ENCODE measurements at places on chromosomes 4 and X. TPM values are rescaled to one million over a fixed set of nuclear protein-coding genes. Genes with fewer than 3 reads are reported as not detected.

DNA sequence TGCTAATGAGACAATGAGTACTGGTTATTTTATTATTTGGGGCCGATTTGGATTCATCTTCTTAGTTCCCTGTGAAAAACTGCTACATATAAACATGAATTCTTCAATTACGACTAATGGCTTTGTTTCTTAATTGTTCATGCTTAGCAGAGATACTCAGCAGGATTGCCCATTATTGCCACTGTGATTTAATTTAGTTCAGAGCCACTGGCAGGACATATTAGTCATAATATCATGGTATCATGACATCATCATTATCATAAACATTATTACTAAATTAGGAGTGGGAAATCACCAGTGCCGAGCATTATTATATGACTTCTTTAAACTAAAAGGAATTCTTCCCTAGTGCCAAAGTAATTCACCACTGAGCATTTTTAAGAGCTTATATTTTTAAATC lies 201.4 kb downstream of the SPOCK3 start:
- DNase-seq, result no peak

DNA sequence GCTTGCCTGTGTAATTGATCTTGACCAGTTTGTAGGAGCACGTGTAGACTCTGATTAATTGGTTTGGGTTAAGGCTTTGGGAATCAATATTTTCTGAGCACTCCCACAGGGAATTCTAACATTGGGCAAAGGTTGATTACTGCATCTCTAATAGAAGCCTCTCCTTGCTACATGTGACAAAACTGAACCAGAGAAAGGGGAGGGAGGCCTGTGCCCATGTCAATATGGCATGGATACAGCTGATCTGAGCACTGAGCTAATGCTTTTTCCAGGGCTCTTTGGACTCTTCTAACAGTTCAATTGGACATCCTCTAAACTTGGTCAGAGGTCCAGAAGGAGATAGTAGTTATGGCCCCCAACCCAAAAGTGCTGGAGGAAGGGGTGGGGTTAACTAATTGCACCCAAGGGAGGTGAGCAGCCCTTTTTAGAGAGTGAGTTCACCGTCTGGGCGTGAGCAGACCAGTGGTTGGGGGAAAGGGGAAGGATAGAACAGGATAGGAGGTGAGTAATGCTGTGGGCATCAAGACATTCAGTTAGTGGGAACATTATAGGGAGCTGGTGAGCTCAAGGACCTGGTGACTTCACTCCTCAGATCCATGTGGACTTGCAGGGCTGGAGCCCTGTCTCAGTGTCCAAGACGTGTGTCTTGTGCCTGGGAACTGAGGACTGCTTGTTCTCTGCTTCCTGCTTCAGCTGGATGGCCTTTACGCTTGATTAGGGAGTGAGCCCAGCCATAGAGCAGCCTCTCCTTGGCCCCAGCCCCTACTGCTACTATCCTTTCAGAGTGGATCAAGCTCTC lies 22.8 kb downstream of the MSN start:
- no peak for DNase-seq

- DNase-seq, result no peak
Measured at GRCh38 chr4:48509543-48509942, 19.5 kb downstream of the ZAR1 start.

DNA sequence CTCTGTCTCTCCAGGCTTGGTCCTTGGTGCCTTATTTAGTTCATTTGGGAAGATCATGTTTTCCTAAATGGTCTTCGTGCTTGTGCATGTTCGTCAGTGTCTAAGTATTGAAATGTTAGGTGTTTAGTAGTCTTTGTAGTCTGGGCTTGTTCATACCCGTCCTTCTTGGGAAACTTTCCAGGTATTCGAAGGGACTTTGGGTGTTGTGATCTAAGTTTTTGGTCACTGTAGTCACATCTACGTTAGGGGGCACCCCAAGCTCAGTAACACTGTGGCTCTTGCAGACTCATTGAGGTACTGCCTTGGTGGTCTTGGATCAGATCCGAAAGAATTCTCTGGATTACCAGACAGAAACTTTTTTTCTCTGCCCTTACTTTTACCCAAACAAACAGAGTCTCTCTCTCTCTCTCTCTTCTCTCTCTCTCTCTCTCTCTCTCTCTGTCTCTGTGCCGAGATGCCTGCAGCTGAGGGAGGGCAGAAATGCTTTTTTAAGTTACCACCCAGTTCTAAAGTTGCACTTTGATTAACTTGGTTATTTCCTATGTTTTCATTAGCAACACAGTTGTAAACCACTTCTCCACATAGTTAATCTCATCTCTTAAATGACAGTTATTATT lies 67.6 kb upstream of the SLC7A3 start:
- DNase-seq, result peak; percentile 49

EDA gene
- 4.8 TPM for total RNA-seq

DNA sequence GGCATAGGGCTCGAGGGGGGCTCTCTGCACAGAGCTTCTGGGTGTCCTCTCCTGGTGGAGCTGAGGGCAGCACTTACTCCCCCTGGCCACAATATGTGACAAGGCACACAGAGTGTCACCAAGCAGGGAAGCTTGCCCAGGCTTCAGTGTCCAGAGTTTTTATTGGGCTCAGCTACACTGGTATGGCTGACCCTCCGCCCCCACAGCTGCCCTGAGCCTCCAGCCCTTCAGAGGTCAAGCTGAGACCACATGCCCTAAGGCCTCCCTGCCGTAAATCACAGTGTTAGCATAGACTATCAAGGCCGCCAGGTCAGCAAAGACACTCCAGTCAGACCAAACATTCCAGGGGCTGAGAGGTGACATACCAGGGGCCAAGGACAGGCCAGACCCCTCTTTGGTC lies 59.0 kb downstream of the EVC start:
- peak; percentile 39 for DNase-seq

GRCh38 chr4:136476753-136477152 lies 1055.5 kb downstream of the PCDH18 start:
- no peak for DNase-seq

GRCh38 chr4:158015241-158015640 lies 157.6 kb downstream of the GASK1B start:
- no peak for DNase-seq

- no peak for DNase-seq
Measured at GRCh38 chr4:93334003-93334402, 494.6 kb upstream of the ATOH1 start.

DNA sequence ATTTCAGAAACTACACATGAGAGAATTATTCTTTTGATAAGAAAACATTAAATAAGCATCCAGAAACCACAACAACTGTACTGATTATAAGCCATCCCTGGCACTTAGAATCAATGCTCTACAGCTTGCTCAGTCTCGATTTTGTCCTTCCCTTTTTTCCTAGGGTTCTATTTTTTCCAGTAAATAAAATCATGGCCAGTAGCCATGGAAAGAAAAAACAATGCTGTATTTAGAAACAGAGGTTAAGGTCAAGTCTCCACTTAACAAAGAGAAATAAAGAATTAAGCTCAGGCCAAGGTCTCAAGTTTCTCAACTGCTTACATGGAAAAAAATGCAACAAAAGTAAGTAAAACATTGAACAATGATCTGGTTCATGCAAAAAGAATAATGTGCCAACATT lies 38.7 kb upstream of the GRID2 start:
- DNase-seq, result no peak

DNA sequence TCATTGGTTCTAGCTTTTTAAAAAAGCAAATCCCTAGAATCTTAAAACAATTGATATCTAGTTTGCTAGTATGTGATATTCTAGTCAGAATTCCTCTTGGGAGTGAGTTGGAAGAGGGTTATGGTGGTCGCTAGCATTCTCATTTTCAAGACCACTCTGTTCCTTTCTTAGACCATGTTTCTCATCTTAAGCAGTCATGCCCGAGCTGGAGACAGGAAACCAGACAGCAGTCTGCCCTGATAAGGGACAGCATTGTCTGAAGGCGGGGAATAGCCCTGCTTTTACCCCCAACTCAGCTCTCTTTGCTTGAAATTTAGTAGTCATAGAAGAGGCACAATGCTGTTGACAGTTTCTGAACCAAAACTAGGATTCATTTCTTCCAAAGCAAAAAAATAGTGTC lies 5.2 kb downstream of the KLF3 start:
- DNase-seq, result no peak

ADH4 gene
- 1.6 TPM for total RNA-seq

- no peak for DNase-seq
Measured at GRCh38 chrX:119753639-119754257, 4.6 kb upstream of the SOWAHD start.

DNA sequence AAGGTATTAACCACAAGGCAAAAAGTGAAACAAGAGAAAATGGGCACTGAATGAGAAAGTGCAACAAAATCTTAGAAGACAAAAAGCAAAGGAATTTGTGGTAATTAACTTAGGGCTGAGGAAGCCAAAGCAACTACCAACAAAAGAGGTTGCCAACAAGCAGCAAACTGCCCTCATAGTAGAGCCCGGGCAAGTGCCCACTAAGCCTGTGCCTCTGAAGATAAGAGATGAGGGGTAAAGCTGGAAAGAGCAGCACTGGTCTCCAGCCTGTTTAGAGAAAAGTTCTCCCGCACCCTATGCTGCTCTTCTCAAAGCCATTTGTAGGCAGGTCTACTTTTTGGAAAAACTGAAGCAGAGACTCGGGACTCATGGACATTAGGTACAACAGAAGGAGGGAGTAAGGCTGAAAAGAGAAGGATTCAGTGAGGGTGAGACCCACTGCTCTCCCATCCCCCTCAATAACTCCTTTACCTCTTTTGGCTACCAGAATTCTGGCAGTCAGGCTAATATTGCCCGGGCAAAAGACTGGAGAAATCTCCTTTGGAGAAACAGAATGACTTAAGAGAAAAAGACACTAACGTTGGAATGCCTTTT lies 29.6 kb upstream of the KCNE5 start:
- no peak for DNase-seq

SEC24B gene
- 45.2 TPM for total RNA-seq
